Epithelial cell of esophagus (primary cell): ENCODE measurements at places on chromosomes 2 and 18.

GRCh38 chr2:72293620-72294019 is 146.0 kb upstream of the CYP26B1 start:
- peak; percentile 62 for DNase-seq

DNA sequence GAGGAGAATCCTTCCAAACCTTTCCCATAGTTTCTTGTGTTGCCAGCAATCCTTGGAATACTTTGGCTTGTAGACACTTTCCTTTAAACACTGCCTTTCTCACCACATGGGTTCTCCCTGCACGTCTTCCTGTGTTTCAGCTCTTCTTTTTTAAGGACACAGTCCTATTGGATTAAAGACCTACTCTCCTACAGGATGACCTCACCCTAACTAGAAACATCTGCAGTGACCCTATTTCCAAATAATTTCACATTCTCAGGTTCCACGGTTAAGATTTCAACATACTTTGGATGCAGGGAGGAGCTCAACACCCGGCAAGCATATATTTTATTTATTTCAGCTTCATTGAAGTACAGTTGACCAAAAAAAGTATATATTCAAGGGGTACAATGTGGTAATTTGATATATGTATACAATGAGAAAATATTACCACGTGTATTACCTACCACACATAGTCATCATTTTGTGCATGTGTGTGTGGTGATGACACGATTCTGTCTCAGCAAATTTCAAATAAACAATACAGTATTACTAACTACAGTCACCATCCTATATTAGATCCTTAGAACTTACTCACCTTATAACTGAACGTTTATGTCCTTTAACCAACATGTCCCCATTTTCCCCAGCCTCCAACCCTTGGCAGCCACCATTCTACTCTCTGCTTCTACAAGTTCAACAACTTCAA is 745.0 kb downstream of the CBLN2 start:
- DNase-seq: peak; percentile 14

DNA sequence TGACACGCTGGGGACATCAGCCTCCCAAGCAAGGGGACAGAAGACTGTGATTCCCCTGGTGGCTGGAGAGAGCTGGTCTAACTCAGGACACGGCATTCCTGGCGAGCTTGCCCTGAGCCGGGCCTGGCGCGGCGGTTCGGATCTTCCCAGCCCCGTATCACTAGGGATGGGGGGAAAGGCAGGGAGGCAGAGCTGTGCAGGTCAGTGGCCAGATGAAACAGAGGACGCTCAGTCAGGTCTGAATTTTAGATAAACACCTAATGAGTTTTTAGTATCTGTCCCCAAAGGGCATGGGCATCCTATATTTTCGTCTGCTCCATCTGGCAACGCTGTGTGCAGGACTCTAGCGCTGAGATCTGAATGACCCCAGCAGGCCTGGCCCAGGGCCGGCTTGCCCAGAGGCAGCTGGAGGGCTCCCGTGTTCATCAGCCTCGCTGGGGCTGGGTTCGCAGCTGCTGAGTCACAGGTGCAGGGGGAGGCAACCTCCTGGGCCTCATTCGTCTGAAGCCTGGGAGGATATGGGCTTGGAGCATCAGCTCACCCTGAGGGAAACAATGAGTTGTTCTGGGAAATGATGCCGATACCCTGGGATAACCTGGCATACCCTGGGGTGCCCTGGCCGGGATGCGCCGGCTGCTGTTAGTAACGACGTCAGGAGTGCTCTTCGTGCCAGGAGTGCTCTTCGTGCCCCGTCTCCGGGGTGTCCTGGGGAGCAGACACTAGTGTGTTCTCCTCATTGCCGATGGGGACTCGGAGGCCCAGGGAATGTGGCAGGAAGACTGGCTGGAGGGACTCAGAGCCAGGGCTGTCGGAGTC is 48.1 kb upstream of the HPCAL1 start:
- peak; percentile 17 for DNase-seq

DNA sequence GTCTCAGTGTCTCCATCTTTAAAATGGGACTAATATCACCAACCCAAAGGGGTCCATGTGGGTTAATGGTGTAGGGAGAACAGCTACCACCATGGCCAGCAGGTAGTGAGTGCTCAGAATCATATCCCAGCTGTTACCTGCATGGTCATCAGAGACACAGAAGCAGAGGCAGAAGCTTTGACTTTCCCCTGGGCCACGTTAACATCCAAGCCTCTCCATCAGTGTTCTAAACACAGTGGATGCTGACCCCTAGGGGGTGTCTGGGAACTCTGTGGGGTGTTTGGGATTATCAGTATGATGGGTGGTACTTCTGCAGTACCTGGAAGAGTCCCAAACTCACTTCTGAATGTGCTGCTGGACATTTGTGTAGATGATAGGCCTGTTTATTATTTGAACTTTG is 93.6 kb downstream of the GYPC start:
- no peak for DNase-seq

GRCh38 chr2:1747065-1747941 is 3.0 kb upstream of the PXDN start:
- no peak for DNase-seq
